ENCODE measurements at places on chromosomes 4 and X.
A peak's percentile ranks its signal among the peaks of the same experiment; 100 is the strongest.

GRCh38 chr4:73525611-73526010, 44.1 kb downstream of the AFM start:
- DNase-seq: no peak

DNA sequence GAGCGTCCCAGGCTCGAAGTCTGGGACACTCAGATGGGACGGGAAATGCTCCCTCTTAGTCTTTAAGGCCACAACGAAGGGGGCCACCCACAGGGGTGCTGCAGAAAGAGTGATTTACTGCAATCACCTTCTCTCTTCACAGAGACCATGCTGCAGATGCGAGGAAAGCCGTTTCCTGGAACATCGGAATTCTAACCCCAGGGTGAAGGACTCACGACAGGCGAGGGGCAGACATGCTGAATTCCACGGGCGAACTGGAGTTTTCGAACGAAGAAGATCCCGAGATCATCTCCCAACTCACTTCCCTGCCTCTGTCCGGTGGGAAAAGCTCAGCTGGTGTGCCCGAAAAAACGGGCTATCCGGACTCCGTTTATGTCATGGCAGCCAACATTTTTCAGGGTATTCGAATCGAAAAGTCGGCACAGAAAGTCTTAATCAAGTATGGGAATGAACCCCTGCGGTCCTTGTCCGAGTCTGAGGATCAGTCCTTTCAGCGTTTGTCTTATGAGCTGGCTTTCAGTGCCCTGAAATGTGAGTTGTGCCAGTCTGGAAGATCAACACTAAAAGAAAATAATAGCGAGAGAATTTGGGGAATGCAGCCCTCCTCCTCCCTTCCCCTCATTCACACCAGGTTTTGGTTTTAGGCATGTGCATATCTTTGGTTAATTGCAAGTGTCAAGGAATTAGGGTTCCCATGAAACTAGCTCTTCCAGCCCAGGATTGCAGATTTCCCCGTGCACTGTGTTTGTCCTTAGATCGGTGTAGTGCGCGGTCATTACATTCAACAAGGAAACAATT, 905 bp downstream of the NSUN7 start:
- peak; percentile 7 for DNase-seq

DNA sequence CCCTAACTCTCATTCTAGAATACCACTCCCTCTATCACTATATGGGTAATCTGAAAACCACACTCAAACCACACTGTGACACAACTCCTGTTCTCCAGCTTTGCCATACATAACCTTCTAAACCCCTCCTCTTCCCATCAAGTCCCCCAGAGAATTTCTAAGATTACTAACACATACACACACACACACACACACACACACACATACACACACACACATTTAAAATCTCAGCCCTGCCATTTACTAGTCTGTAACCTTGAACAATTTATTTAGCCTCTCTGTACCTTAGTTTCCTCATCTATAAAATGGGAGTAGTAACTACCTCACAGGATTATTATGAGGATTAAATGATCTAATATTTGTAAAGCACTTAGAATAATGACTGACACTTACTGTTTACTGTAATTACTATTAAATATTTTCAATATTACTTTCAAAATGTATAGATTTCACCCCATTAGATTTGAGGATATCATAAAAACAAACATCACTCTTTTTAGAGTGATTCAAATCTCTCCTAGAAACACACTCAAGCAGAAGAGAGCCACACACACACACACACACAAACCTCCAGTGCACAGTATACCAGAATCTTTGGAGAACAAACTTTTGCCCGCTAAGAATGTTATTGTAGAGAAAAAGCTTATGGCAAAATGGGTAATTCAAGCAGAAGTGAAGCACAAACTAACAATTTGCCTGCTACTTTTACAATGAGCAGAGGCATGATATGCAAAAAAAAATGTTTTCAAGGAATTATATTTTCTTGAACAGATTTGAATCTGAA, 3.8 kb downstream of the ANKRD50 start:
- DNase-seq: no peak

GRCh38 chrX:3299636-3300035, 46.8 kb downstream of the MXRA5 start:
- DNase-seq: no peak

- no peak for DNase-seq
Observed at GRCh38 chr4:61251129-61251528, 51.0 kb downstream of the ADGRL3 start.
